Karpas-422 (cell line): ENCODE measurements at places on chromosomes 2 and 18. TPM values are rescaled to one million over a fixed set of nuclear protein-coding genes. Genes with fewer than 3 reads are reported as not detected.

- no peak for DNase-seq
Observed at GRCh38 chr18:72846736-72847533, 20.9 kb downstream of the NETO1 start.

DNA sequence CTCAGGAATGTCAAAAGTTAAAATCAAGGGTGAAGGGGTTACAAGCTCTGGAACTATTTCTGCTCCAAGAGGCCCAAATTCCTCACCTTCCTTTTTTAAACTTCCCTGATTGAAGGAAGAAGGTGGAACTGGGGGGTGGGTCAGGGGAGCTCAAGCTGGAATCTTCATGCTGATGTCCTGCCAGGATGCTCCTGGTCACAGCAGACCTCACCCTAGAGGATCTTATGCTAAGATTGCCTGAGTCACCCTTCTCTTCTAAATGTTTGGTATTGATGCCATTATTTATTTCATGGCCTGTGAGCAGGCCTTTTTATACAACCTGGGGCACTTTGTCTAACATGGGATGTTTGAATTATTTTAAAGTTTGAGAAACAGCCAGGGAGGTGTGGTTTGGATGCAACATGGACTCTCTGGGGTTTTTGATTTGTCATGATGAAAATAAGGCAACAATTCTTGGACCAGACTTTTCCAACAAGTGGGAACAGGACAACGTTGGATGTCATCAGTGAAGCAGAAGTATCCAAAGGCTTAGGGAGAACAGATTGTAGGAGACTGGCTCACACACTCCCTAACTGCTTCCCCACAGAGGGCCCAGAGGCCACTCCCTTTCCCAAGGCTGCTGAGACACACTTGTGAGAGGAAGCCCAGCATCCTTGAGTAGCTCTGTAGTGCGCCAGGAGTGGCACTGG, 420.2 kb upstream of the MEX3C start:
- no peak for DNase-seq

RIT2 gene
- not detected in 2 replicates for total RNA-seq

GRCh38 chr2:136135921-136136906, 18.3 kb upstream of the CXCR4 start:
- peak; percentile 70 for DNase-seq

GPR155 gene
- total RNA-seq: 0.69 and 1.0 TPM in 2 replicates

DUSP2 gene
- 25.1 and 45.2 TPM in 2 replicates for total RNA-seq

GRCh38 chr2:30398084-30398873, 48.8 kb upstream of the LCLAT1 start:
- DNase-seq: no peak

- DNase-seq: peak; percentile 64
Observed at GRCh38 chr2:58594175-58594574, 353.1 kb upstream of the FANCL start.

GRCh38 chr2:5339473-5339872, 352.7 kb upstream of the SOX11 start:
- DNase-seq: no peak

DNA sequence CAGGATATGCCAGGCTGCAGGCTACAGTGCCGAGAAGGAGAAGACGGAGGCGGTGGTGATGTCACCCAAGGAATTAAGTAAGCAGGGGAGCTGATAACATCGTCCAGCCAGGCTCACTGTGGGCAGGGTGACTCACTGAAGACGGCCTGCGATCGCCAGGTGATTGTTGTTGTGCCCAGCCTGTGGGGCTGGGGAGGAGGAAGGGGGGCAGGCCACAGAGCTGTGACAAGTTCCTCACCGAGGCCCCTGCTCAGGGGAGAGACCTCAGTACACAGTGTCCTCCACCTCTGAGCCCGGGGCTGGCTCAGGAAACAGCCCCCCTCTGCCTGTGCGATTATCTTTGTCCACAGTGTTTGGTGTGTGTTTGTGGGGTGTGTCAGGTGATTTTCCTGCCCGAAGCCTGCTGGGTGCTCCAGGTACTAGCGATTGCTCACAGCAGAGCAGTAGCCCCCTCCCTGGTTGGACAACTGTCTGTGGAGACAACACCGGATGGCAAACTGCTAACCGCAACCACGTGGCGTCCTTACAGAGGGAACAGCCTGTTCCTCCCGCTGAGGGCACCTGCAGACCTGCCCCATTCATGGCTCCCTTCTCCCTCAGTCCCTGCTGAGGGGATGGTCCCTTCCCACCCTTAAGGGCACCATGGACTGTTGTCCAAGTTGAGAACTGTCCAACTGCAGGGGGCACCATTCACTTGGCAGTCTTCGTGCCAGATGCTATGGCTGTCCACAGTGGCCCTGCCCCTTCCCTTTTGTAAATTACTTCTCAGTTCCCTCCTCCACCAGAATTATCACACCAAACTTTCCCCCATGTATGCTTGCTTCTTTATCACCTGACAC, 95.1 kb downstream of the ZFP36L2 start:
- peak; percentile 75 for DNase-seq

CYP27C1 gene
- total RNA-seq: not detected in 2 replicates

GRCh38 chr2:216420367-216421101, 8.2 kb downstream of the SMARCAL1 start:
- DNase-seq: no peak

DNA sequence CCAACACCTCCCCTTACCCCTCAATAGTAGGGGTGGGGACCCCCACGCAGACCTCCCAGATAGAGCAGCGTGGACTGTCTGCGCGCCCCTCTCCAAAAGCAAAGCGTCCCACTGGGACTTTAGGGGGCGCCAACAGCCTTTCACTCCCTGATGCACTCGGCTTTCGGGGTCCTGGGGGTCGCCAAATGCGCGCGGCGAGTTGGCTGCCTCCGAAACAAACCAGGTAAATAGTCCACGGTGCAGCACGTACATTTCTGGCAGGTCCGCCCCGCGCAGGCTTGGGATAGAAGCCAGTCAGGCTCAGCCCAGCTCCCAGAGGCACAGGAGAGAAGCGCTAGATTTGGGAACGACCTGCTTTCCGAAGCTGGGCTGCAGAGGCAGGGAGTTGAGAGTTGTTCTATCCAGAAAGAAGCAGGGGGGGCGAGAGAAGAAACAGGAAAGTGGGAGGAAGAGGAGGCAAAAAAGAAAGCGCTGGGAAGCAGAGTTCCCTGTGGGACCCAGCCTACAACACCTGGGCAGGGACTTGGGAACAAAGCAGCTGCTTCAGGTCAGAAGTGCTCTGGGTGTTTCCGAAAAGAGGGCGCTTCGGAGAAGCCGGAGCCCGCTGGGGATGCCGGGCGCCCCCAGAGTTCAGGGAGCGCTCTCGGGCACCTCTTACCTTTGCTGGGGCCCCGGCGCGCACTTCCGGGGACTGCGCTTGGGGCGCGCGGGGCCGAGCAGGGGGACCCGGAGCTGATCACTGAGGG, 544 bp downstream of the EVA1A start:
- no peak for DNase-seq

DNA sequence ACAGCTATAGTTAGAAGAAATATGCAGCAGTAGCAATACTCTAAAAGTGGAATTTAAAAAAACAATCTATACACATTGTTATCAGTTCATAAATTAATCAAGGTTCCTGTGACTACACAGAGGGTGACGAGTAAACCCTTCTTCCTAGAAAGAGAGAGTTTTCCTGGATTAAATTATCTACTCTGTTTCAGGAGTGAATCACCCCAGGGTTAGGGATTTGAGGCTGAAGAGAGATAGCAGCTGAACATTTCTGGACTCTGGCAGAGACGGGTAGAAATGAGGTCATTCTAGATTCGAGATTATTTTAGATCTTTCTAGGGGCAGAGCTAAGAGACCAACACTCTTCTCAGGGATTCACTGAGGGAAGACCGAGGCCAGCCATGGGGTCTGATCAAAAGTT, 38.8 kb upstream of the PMAIP1 start:
- no peak for DNase-seq

ARHGAP15 gene
- 65.6 and 82.8 TPM in 2 replicates for total RNA-seq

- DNase-seq: no peak
Observed at GRCh38 chr2:201470821-201471731, 19.5 kb downstream of the STRADB start.

GRCh38 chr2:207133820-207134519, 31.8 kb downstream of the KLF7 start:
- DNase-seq: no peak

SRD5A2 gene
- total RNA-seq: 0.04 TPM in 2 replicates

DNA sequence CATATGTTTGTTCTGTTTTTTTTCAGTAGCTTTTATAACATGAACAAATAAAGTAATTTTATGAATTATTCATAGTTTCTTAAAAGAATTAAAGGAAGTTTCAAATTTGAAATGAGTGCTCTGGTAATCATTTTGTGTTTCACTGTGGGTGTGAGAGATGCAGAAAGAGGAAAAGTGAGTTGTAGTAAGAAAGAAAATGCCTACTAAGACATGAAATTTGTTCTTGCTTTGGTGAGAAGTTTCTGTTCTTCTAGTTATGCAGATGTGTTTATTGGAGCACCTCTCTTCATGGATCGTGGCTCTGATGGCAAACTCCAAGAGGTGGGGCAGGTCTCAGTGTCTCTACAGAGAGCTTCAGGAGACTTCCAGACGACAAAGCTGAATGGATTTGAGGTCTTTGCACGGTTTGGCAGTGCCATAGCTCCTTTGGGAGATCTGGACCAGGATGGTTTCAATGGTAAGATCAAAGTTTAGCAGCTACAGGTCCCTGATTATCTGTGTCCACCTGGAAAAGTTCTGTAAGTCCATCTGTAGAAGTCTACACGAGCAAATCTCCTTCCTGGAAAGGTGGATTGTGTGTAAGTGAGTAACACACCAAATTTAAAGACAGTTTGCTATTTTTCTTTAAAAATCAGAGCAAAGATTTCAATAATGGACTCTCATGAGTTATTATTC, 51.4 kb downstream of the ITGAV start:
- DNase-seq: no peak

DNA sequence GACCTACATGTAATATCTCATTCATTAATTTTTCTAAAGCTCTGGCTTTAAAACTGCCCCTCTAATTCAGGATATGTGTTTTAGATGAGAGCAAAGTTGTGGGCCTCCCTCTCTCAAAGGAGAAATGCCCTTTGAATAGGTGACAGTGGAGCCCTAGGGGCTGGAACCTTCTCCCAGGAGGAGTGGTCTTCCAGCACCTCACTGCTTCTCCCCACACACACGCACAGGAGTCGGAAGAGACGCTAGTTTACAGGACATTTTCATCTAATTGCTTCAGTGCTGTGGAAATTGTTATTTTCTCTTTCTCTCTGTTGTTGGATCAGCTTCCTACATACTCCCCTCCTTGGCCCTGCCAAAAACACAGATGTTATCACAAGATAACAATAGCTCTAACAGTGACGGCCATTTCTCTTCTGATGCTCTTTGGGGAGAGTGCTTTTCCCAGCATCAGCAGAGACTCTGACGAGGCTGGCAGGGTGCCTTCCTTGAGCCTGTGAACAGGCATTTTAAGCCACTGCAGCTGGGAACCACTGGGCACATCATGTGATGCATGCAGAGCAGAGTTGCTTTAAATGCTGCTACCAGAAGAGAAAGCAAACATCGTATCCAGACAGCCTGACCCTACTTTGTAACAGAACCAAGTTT, 209.4 kb upstream of the SP5 start:
- no peak for DNase-seq

- DNase-seq: no peak
Observed at GRCh38 chr2:221791844-221792243, 219.7 kb upstream of the EPHA4 start.

DNA sequence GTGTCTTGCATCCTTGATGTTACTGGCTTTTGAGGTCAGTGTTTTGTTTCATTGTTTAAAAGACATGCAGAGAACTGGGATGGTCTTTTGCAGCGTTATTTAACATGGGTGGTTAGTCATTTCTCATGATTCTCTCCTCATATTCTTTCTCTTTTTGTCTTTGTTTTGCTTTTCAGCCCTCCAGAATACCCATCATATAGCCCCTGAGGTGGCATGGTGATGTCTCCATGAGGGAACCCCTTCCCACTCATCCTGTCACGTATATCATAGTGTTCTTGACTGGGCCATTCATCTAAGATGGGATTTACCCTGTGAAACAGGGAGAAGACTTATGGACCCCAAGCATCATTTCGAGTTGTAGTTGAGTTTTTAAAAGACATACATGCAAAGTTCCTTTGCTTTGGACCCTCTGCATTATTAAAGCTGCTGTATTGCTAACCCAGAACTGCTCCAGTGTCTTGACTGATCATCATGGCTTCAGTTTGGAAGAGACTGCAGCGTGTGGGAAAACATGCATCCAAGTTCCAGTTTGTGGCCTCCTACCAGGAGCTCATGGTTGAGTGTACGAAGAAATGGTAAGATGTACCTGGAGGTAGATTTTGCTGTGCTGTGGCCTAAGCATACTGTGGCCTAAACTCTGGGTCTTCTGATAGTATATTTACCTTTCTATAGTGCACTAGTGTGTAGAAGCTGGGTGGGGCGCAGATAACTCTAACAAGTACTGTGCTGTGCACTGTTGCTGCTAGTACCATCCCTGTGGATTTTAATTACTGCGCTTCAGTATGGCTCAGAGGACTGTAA, 1.4 kb downstream of the EHBP1 start:
- no peak for DNase-seq

LRRC30 gene
- total RNA-seq: not detected in 2 replicates

DNA sequence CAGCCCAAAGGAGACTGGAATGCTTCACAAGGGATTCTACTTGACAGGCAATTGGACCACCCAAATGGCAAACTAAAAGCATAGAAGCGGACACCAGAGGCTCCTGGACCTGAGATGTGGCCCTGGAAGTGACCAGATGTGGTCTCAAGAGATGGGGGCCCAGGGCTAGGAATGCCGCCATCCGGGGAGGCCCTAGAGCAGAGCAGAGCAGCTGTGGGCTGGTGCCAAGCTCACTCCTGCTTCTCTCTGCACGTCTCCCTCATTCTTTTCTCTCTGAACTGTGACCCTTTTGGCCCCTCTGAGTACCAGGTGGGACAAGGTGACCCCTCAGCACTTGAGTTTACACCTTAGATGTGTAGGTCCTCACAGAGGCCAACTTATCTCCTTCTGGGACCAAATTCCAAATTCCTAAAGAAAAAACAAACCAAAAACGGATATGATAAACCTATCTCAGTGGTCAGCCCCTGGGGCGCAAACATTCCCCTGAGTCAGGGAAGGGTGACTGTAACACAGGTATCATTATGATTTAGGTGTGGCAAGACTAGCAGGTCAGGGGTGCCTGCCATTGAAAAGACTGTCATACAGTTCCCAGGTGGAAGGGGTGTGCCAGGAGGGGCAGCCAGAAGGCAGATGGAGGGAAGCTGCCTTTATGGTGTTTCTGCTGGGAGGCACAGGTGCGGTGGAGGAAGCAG, 6.5 kb upstream of the IL1R2 start:
- no peak for DNase-seq

SNORC gene
- 1.2 and 1.9 TPM in 2 replicates for total RNA-seq

GRCh38 chr2:236997069-236997715, 88.5 kb upstream of the COPS8 start:
- no peak for DNase-seq

DNA sequence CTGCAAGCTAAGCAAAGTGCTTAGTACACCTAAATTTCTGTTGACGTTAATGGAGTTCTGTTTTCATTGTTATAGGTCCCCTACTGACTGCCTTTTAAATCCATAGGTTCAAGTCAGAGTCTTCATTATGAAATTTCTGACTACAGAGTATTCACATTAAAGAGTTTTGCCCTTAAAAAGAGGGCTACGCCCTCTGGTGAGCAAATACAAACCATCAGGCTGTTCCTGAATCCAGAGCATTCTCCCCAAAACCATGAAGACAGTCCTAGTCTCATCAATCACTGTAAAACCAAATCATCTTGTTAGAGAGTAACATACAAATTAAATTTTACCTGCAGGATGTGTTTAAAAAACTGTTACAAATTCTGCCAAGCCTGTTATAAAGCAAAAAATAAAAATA, 1091.7 kb downstream of the TDRD15 start:
- peak; percentile 45 for DNase-seq
